WTC11 (cell line): ENCODE measurements at places on chromosomes 1 and 21. TPM values are rescaled to one million over a fixed set of nuclear protein-coding genes. Genes with fewer than 3 reads are reported as not detected.

- peaks cover 14% of the 10 kb centered on the region for H3K36me3 ChIP-seq
- H3K4me3 ChIP-seq: no peak overlapping the region
- peaks cover 18% of the 10 kb centered on the region for H3K4me1 ChIP-seq
Observed at GRCh38 chr1:45008516-45008915, 2.6 kb downstream of the HECTD3 start.

DNA sequence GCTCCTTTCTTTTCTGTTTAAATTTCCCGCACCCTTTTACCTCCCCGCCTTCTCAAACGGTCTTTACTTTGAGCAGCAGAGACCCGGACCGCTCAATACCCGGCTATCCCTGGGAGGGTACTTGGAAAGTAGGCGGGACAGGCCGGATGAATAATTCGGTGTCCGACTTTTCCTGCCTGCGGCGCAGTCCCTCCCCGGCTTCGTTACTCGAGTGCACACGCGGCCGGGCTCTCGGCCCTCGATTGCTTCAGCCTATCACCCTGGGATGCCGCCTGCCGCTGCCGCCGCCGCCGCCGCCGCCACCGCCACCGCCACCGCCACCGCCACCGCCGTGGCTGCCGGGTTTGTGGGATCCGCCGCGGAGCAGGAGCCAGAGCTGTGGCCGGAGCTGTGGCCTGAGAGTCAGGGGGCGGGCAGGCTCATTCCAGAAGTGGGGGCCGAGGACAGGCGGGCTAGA lies 382 bp upstream of the RASAL2 start:
- no peaks in the 10 kb centered on the region for H3K27me3 ChIP-seq
- H3K4me3 ChIP-seq: peak overlapping the region; percentile 81
- H3K36me3 ChIP-seq: peaks cover 6% of the 10 kb centered on the region; the same call in 1 of the 2 replicates
- peaks cover 45% of the 10 kb centered on the region for H3K4me1 ChIP-seq

- H3K27me3 ChIP-seq: no peaks in the 10 kb centered on the region; the same call in 1 of the 2 replicates
- no peaks in the 10 kb centered on the region; the same call in 1 of the 2 replicates for H3K4me1 ChIP-seq
- no peak overlapping the region for H3K27ac ChIP-seq
- no peak overlapping the region for H3K4me3 ChIP-seq
- DNase-seq: no peak
Observed at GRCh38 chr1:211632808-211633523, 42.5 kb downstream of the NEK2 start.

- no peaks in the 10 kb centered on the region for H3K4me1 ChIP-seq
- DNase-seq: no peak
- H3K36me3 ChIP-seq: peaks cover 10% of the 10 kb centered on the region
- H3K27ac ChIP-seq: no peak overlapping the region
- H3K4me3 ChIP-seq: no peak overlapping the region
Observed at GRCh38 chr1:224896130-224896781, 33.2 kb upstream of the DNAH14 start.

GRCh38 chr1:53968125-53968513 lies 22.0 kb downstream of the LRRC42 start:
- H3K4me1 ChIP-seq: peaks cover 7% of the 10 kb centered on the region
- DNase-seq: no peak
- no peaks in the 10 kb centered on the region for H3K27me3 ChIP-seq
- H3K27ac ChIP-seq: no peak overlapping the region

GRCh38 chr1:174262349-174263241 lies 103.3 kb downstream of the RABGAP1L start:
- no peak overlapping the region for H3K27ac ChIP-seq
- H3K27me3 ChIP-seq: no peaks in the 10 kb centered on the region
- H3K36me3 ChIP-seq: no peaks in the 10 kb centered on the region
- no peak overlapping the region for H3K4me3 ChIP-seq

DNA sequence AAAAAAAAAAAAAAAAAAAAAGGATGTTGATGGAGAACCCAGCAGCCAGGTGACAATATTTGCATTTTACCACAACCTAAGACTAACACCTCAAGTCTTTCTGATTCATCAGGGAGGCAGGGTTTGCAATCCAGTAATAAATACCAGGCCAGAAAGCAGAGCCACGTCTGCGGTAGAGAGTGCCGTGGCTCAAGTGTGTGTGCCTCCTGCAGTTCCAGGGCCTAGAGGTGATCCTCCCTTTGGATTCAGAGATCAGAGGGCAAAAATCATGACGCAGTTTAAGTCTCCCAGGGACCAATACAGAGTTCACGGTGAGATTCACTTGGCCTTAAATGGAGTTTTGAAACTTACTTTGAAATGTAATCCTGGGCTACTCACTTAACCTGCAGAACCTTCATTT lies 34.9 kb downstream of the TMCO4 start:
- H3K4me1 ChIP-seq: peaks cover 30% of the 10 kb centered on the region
- no peaks in the 10 kb centered on the region for H3K36me3 ChIP-seq
- DNase-seq: no peak
- H3K27ac ChIP-seq: no peak overlapping the region; the same call in 1 of the 2 replicates
- H3K4me3 ChIP-seq: no peak overlapping the region

DNA sequence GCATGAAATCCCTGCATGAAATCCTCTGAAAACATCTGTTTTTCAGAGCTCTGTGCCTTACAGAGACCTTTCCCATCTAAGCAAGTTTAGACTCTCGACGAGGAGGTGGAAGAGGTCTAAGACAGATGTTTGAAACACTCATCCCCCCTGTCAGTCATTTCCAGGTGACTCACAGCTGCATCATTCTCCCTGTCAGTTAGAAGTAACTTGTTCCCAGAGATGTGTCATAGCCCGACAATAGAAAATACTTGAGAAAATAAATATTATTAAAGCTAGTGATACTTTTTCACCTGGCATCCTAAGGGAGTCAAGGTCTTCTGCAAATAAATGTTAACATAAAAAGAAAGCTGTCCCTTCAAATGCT lies 41.6 kb upstream of the SEC16B start:
- peaks cover 35% of the 10 kb centered on the region for H3K4me1 ChIP-seq
- no peak for DNase-seq
- no peak overlapping the region for H3K4me3 ChIP-seq
- H3K27ac ChIP-seq: no peak overlapping the region
- H3K27me3 ChIP-seq: no peaks in the 10 kb centered on the region; the same call in 1 of the 2 replicates
- H3K36me3 ChIP-seq: peaks cover 2% of the 10 kb centered on the region

DNA sequence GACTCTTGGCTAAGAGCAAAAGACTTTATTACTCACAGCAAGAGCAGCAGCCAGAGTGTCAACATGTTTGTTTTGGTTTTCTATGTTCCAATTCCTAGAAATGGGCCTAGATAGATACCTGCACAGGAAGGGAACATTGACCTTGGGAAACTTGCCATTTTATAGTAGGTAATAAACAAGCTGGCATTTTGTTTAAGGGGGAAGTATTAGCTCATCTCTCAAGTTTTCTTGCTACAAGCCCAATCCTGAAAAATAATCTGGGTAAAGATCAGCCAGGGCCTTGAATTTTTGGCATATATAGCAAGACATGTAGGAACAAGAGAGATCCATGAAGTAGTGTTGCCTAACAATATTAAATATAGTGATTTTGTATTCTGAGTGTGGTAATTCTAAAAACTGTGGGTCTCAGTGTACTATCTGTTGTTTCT lies 51.4 kb upstream of the RGL1 start:
- DNase-seq: no peak
- H3K36me3 ChIP-seq: peaks cover 18% of the 10 kb centered on the region
- no peaks in the 10 kb centered on the region for H3K4me1 ChIP-seq
- H3K27ac ChIP-seq: no peak overlapping the region

DNA sequence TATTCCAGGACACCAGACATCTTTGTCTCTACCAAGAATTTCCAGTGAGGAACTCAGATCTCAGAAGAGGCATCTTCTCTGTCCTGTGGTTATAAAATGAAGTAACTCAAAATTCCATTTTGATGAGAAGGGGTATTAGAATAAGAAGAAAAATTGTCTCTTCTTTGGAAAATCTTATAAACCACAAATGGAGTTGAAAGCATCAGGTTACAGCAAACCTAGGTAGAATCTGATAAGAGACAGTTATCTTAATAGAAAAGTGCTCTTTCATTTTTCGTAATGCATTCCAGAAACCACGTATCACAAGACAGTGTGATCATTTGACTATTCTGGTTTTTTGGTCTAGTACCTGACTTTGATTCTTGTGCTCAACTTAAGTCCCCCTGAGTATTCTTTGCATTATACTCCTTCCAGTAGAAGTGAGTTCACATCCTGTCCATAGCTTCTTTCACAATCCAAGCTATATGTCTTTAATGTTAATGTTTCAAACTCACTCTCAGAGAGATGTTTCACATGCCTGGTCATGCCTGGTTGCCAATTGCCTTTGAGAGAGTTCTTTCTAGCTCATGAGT lies 120.9 kb upstream of the PRDX6 start:
- peaks cover 35% of the 10 kb centered on the region for H3K36me3 ChIP-seq
- DNase-seq: no peak
- H3K27ac ChIP-seq: no peak overlapping the region
- H3K4me1 ChIP-seq: peaks cover 10% of the 10 kb centered on the region

DNA sequence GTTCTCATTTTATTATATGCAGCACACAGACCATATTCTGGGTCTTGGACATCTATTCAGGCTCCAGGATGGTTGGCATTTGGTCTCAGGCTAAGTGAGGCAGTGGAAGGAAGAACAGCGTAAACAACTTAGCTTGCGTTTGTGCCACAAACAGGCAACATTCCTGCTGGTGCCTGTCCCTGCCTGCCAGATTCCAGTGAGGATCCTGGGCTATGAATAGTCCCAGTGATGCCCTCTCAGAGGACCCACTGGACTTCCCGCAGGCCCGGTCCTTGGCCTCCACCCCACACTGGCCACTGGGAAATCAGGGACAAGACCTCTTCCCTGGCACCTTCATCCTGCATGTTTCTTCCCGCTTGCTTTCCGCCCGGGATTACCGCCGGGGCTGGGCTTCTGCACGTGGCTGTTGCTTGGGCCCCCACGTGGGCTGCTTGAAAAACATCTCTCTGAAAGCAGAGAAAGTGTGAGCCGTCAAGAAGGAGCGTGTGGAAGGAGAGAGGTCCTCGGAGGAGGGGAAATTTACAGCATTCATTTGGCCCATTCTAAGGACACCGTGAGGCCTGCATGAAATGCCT lies 145.1 kb upstream of the WNT4 start:
- no peaks in the 10 kb centered on the region for H3K27me3 ChIP-seq
- no peak for DNase-seq
- no peaks in the 10 kb centered on the region for H3K36me3 ChIP-seq

The FAM72B gene
- 22.0 to 24.0 TPM (median 23.3 TPM) in 3 replicates for total RNA-seq

The CADM3 gene
- total RNA-seq: 5.1 to 5.5 TPM (median 5.3 TPM) in 3 replicates

The HSPA13 gene
- total RNA-seq: 25.3 to 28.6 TPM (median 25.8 TPM) in 3 replicates

The SASS6 gene
- total RNA-seq: 13.0 to 13.6 TPM (median 13.6 TPM) in 3 replicates

The LIN28A gene
- total RNA-seq: 1,150 to 1,251 TPM (median 1,185 TPM) in 3 replicates
